Stimulated activated CD8-positive, alpha-beta memory T cell treated with anti-CD3 and anti-CD28 coated beads, Interleukin-15, amount 100 ng/mL, for 24 hours (primary cell): ENCODE measurements at places on chromosomes 4 and X.
A peak's percentile ranks its signal among the peaks of the same experiment; 100 is the strongest.

- no peak for DNase-seq
These were observed 8.8 kb downstream of the TMEM255A start for GRCh38 chrX:120302434-120302833.

DNA sequence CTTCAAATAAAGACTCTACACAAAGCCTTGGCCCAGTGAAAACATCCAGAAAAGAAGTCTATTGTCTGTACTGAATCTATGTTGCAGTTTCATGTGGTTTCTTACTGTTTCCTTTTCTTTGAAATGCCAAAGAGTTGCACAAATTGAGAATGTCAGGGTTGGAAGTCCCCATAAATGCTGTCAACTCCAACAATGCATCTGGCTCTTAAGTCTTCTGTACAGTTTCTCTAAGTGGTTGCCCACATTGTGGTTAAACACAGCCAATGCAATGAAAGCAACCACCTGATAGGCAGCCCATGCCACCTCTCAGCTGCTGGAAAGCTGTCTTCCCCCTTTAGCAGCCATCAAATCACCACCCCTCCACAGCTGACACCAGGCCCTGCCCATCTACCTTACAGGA is 67.2 kb upstream of the C1GALT1C1 start:
- DNase-seq: no peak

GRCh38 chr4:127642169-127642568 is 9.4 kb downstream of the INTU start:
- DNase-seq: no peak

DNA sequence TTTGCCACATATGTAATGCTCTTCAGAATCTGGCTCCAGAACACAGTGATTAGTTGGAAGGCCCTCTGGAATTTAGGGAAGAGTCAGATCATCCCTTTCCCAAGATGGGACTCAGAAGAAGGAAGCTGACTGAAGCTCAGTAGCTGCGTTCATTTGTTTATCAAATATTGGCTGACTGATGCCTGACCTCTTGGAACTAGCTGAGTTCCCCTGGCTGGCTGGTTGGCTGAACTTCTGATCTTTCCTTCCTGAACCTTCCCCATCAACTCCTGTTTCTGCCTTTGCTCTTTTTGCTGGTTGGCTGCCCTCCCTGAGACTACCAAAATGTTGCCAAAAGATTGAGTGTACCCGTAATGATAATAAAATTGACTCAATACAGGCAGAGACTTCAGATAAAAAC is 866.5 kb upstream of the INTU start:
- no peak for DNase-seq

GRCh38 chr4:82833696-82834313 is 35.2 kb upstream of the SCD5 start:
- no peak for DNase-seq

GRCh38 chr4:115113506-115114106 is at the start of gene NDST4:
Gene NDST4 (minus strand): TSS chr4:115113620. CDS start chr4:115077036, 36,584 bp downstream.
- DNase-seq: no peak

GRCh38 chr4:149638073-149638472 is 177.6 kb downstream of the IQCM start:
- no peak for DNase-seq

DNA sequence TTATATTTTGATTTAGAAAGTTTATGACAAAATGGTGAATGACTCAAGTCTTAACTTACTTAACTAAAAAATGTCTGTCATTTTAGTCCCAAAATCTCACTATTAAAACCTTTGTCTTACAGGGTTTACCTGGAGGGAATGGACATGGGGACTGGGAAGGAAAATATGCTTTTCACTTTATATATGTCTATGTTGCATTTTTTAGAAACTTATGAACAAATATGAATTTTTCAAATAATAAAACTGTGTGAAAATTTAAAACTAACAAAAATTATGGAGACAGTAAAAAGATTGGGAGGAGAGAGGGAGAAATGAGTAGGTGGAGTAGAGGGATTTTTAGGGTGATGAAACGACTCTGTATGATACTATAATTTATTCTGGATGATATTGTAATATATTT is 6.2 kb downstream of the MGARP start:
- no peak for DNase-seq

DNA sequence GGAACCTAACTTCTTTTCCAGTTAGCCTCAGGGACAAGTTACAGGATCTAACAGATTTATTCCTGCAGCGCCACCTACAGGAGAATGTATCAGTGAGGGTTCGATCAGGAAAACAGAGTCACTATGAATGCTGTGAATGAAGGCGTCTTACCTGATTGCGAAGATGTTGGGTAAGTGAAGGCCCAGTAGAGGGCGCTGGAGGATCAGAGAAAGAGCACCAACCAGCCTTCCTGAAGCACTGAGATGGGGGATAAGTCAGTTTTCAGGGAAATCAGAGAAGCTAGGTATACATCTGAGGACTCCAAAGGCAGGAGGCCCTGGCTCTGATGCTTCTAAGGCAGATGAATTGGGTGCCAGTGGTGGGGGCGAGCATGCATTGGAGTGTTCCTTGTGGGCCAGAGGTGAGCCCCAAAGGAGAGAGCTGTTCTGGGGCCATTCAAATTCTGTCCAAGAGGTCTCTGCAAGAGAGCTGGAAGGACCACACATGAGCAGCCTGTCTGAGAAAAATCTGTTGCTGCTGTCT is 169.9 kb upstream of the AADAT start:
- peak; percentile 0 for DNase-seq

DNA sequence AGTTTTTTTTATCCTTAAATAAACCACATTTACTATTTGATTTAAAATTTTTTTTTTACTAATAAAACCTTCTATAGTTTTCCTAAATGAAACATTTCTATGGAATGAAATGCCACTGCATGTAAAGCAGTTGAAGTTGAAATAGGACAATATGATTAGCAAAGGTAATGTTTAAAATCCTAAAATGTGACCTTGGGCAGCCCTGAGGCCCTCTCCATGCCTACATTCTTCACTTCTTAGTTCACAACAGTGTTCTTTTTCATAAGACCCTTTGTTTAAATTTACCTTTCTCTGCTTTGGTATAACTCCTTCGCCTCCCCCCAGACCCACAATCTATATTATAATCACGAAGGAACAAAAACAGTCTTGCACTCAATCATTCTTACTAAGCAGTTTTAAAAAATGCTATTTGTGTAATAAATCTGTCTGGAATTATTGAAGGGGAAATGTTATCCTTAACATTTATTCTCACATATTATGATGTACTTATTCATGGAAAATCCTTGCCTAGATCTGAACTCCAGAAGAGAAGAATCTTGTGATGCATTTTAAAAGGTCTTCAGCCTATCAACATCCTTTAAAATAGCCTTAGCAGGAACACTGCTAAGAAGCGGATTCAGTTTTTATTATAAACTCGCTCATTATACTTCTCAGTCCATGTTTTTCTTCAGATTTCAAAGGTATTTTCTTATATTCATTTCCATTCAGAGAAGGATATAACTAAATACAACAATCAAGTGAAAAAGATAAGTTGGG is 124.6 kb upstream of the NAP1L5 start:
- no peak for DNase-seq

DNA sequence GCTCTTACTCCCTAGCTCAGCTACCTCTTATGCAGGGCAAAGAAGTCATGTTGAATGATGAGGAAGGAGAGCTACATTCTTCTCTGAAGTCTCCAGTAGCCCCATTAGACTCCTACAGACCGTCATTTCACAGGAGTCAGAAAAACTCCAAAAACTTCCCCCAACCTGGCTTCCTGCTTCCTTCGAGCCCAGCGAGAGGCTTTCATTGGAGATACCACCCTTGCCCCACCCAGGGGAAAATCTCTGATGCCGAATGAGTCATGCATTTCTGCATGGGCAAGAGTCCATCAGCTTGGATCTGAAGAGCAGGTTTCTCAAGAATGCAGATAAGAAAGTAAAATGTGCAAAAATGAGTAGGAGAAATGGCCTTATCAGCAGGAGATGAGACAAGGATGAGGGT is 53.0 kb downstream of the ARSF start:
- DNase-seq: no peak

DNA sequence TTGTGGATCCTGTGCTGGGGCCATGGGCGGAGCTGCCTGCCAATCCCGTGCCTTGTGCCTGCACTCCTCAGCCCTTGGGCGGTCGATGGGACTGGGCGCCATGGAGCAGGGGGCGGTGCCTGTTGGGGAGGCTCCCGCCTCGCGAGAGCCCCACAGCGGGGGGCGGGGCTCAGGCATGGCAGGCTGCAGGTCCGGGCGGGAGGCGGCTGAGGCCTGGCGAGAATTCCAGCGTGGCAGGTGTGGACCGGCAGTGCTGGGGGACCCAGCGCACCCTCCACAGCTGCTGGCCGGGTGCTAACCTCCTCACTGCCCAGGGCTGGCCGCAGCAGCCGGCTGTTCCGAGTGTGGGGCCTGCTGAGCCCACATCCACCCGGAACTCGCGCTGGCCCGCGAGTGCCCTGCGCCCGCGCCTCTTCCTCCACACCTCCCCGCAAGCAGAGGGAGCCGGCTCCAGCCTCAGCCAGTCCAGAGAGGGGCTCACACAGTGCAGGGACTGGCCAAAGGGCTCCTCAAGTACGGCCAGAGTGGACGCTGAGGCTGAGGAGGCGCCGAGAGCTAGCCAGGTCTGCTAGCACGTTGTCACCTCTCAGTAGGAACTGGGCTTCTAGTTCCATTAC is 85.9 kb downstream of the GBA3 start:
- DNase-seq: no peak
